Activated CD4-positive, alpha-beta T cell treated with anti-CD3 and anti-CD28 coated beads, Interleukin-2, amount 10 ng/mL, durations not matched to agents 24 days and 14 days (primary cell): ENCODE measurements at places on chromosomes 4 and X. TPM values are rescaled to one million over a fixed set of nuclear protein-coding genes. Genes with fewer than 3 reads are reported as not detected.

The CENPVL2 gene
- total RNA-seq, result not detected in 2 replicates

The CITED1 gene
- not detected in 2 replicates for total RNA-seq

The OPHN1 gene
- 0.05 and 0.26 TPM in 2 replicates for total RNA-seq

The NIPAL1 gene
- 3.6 and 3.8 TPM in 2 replicates for total RNA-seq

The SCARB2 gene
- total RNA-seq, result 1.5 and 1.7 TPM in 2 replicates

The TAF7L gene
- 0.19 TPM in 1 of 2 replicates, not detected in the other for total RNA-seq

The FUNDC2 gene
- 74.9 and 75.7 TPM in 2 replicates for total RNA-seq

GRCh38 chr4:141391293-141391692 is 170.6 kb downstream of the ZNF330 start:
- no peak overlapping the region for H3K4me3 ChIP-seq
- DNase-seq, result no peak
- no peaks in the 10 kb centered on the region for H3K4me1 ChIP-seq
- H3K27ac ChIP-seq, result no peak overlapping the region
- H3K27me3 ChIP-seq, result no peaks in the 10 kb centered on the region

GRCh38 chrX:30388325-30388724 is 79.1 kb upstream of the NR0B1 start:
- H3K27me3 ChIP-seq, result no peaks in the 10 kb centered on the region

DNA sequence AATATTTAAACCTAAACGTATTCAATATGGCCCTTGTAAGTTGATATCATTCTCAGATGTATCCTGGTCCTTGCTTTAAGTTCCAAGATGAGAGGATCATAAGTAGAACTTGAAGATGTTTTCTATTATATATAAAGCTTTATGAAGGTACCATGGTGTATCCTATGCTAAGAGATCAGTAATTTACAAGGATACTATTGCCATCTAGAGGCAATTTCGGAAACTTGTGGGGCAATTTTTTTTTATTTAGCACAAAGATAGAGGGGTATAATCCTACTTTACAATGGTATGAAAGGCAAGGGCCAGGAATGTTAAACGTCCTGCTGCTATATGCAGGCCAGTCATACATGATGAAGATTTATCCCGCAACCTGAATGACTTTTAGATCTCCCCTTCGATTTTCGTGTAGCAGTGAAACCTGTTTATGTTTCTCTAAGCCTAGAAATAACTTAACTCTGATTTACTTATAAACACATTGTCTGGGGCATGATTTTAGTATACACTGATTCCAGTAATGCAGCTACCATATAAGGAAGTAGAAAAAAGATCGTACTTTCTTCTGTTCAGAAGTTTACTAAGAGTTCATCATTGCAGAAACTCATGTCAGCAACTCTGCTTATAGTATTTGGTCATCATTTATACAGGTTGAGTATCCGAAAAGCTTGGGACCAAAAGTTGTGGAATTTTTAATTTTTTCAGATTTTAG is 2.6 kb downstream of the SLC25A31 start:
- DNase-seq, result no peak
- no peaks in the 10 kb centered on the region for H3K36me3 ChIP-seq
- peaks cover 1% of the 10 kb centered on the region for H3K27me3 ChIP-seq
- H3K4me3 ChIP-seq, result no peak overlapping the region
- H3K27ac ChIP-seq, result no peak overlapping the region

- H3K36me3 ChIP-seq, result no peaks in the 10 kb centered on the region
- H3K27me3 ChIP-seq, result no peaks in the 10 kb centered on the region
- H3K4me1 ChIP-seq, result no peaks in the 10 kb centered on the region
- no peak for DNase-seq
- H3K27ac ChIP-seq, result no peak overlapping the region
- H3K4me3 ChIP-seq, result no peak overlapping the region
Measured at GRCh38 chr4:6017800-6018199, 431 bp downstream of the C4orf50 start.

DNA sequence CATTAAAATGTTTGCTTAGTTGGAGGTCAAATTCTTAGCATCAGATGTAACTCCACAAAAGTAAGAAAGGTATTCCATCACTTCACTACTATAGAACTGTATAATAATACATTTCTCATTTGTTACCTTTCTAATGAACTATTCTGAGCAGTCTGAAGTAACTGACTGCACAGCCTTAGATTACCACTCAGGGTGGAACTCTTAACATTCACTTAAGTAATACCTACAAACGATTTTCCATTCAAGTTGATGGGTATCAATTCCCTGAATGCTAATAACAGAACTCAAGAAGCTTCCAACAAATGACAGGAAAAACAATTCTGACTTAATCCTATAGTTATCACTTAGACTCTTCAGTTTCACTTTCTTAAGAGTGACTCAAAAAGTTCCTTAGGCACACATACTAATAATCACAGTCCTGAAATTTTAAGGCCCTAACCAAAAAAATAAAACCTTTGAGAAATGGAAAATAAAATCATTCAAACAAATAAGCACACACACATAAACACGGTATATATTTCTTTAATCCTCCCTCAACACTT is 20.9 kb downstream of the HNRNPD start:
- peak overlapping the region; percentile 90 for H3K27ac ChIP-seq
- no peaks in the 10 kb centered on the region for H3K27me3 ChIP-seq
- H3K4me3 ChIP-seq, result peak overlapping the region; percentile 28

- H3K27ac ChIP-seq, result no peak overlapping the region
- DNase-seq, result no peak
- no peak overlapping the region for H3K4me3 ChIP-seq
Measured at GRCh38 chr4:103108542-103108941, 8.9 kb upstream of the BDH2 start.

GRCh38 chr4:180721356-180721755 is 1521.8 kb upstream of the TENM3 start:
- H3K27ac ChIP-seq, result no peak overlapping the region
- H3K36me3 ChIP-seq, result no peaks in the 10 kb centered on the region
- no peaks in the 10 kb centered on the region for H3K4me1 ChIP-seq
- no peak overlapping the region for H3K4me3 ChIP-seq

- no peak overlapping the region for H3K4me3 ChIP-seq
- no peaks in the 10 kb centered on the region for H3K36me3 ChIP-seq
- DNase-seq, result no peak
- H3K27ac ChIP-seq, result no peak overlapping the region
- H3K4me1 ChIP-seq, result no peaks in the 10 kb centered on the region
Measured at GRCh38 chrX:5122181-5122678, 1106.4 kb downstream of the NLGN4X start.

- no peak for DNase-seq
- no peaks in the 10 kb centered on the region for H3K4me1 ChIP-seq
- H3K4me3 ChIP-seq, result no peak overlapping the region
- no peak overlapping the region for H3K27ac ChIP-seq
- peaks cover 2% of the 10 kb centered on the region for H3K27me3 ChIP-seq
- no peaks in the 10 kb centered on the region for H3K36me3 ChIP-seq
Measured at GRCh38 chrX:103999234-103999633, 14.3 kb downstream of the H2BW1 start.

DNA sequence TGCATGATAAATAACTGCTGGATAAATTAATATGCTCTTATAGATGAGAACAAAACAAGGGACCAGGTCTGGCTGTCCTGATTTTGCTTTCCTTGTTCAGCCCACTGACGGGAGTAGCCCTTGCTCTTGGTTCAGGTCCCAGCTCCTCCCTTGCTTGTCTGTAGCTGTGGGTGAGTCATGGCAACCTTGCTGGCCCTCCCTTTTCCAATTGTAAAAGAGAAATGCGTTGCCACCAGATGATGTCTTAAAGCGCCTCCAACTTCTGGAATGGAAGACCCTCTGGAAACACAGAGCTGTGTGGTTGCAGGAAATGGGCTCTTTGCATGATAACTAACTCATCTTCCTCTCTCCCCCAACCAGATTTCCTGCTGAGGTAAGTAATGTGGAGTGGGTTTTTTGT is 171.4 kb downstream of the AASDH start:
- DNase-seq, result no peak
- H3K4me3 ChIP-seq, result no peak overlapping the region
- H3K27me3 ChIP-seq, result peaks cover 2% of the 10 kb centered on the region
- no peaks in the 10 kb centered on the region for H3K36me3 ChIP-seq

GRCh38 chrX:107851215-107851614 is 25.5 kb downstream of the MID2 start:
- H3K27me3 ChIP-seq, result no peaks in the 10 kb centered on the region
- no peak for DNase-seq
- H3K4me1 ChIP-seq, result no peaks in the 10 kb centered on the region
- H3K36me3 ChIP-seq, result no peaks in the 10 kb centered on the region
- no peak overlapping the region for H3K27ac ChIP-seq

GRCh38 chr4:168119100-168119499 is 26.8 kb downstream of the ANXA10 start:
- H3K4me3 ChIP-seq, result no peak overlapping the region
- DNase-seq, result no peak
- H3K27ac ChIP-seq, result no peak overlapping the region
- no peaks in the 10 kb centered on the region for H3K36me3 ChIP-seq

GRCh38 chr4:149048451-149049143 is 606.4 kb upstream of the NR3C2 start:
- no peak for DNase-seq
- H3K27me3 ChIP-seq, result no peaks in the 10 kb centered on the region
- no peak overlapping the region for H3K4me3 ChIP-seq

- H3K27me3 ChIP-seq, result peaks cover 4% of the 10 kb centered on the region
- no peak for DNase-seq
- no peaks in the 10 kb centered on the region for H3K4me1 ChIP-seq
- no peak overlapping the region for H3K27ac ChIP-seq
Measured at GRCh38 chr4:78569306-78569821, 17.8 kb downstream of the ANXA3 start.

- H3K27ac ChIP-seq, result peak overlapping the region; percentile 13
- no peaks in the 10 kb centered on the region for H3K27me3 ChIP-seq
- no peaks in the 10 kb centered on the region for H3K36me3 ChIP-seq
- DNase-seq, result no peak
- H3K4me3 ChIP-seq, result peak overlapping the region; percentile 2
Measured at GRCh38 chr4:101009471-101009870, 337.9 kb downstream of the PPP3CA start.

- H3K27me3 ChIP-seq, result peaks cover 2% of the 10 kb centered on the region
- H3K27ac ChIP-seq, result no peak overlapping the region
- H3K36me3 ChIP-seq, result no peaks in the 10 kb centered on the region
- H3K4me3 ChIP-seq, result no peak overlapping the region
Measured at GRCh38 chrX:12065251-12065650, 73.0 kb upstream of the FRMPD4 start.

DNA sequence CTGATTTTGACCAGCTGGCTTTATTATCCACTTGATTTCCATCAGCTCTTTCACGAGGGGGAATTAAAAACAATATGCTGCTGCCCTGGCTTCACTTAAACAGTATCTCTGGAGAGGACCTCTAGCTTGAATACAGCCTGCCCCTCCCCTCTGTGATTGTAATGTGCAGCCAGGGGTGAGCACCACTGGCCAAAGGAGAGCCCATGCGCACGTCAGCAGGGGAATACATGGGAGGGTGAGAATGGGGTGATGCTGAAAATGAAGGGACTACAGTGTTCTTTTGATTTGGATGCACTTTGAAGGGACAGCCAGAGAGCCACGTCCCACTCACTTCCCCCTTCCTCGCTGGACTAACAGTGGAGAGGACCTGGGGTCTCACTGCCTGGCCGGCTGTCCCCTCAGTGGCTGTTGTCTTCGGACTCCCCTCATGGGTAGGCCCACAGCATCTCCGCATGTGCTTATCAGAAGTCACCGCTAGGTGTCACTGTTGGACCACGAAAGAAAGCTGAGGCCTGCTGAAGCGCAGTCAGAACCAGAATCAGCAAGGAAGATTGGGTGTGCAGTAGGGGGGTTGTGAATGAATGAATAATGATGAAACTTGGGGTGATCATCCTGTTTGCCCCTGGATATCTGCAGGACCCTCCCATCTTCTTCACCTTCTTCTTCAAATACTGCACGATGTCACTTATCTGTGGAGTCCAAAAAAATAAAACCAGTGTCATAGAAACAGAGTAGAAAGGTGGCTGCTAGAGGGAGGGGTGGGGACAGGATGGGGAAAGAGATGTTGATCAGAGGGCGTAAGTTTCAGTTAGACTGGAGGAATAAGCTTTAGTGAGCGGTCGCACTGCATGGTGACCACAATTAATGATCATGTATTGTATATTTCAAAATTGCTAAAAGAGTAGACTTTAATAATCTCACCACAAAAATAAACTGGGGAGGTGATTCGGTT is 32.8 kb downstream of the CLCN4 start:
- peaks cover 2% of the 10 kb centered on the region for H3K4me1 ChIP-seq
- no peak overlapping the region for H3K27ac ChIP-seq
- peak; percentile 89 for DNase-seq

GRCh38 chr4:95869961-95870500 is 30.1 kb downstream of the PDHA2 start:
- DNase-seq, result no peak
- H3K36me3 ChIP-seq, result no peaks in the 10 kb centered on the region
- H3K27me3 ChIP-seq, result no peaks in the 10 kb centered on the region
- H3K4me1 ChIP-seq, result no peaks in the 10 kb centered on the region
- no peak overlapping the region for H3K4me3 ChIP-seq
- no peak overlapping the region for H3K27ac ChIP-seq

- H3K27ac ChIP-seq, result no peak overlapping the region
- H3K4me3 ChIP-seq, result no peak overlapping the region
Measured at GRCh38 chr4:185513489-185514181, 21.7 kb downstream of the PDLIM3 start.

- H3K27me3 ChIP-seq, result no peaks in the 10 kb centered on the region
- no peak overlapping the region for H3K4me3 ChIP-seq
- no peak overlapping the region for H3K27ac ChIP-seq
- no peak for DNase-seq
- no peaks in the 10 kb centered on the region for H3K36me3 ChIP-seq
- H3K4me1 ChIP-seq, result peaks cover 5% of the 10 kb centered on the region
Measured at GRCh38 chr4:26242451-26242850, 78.4 kb upstream of the RBPJ start.

GRCh38 chr4:71732706-71733105 is 51.2 kb downstream of the GC start:
- no peaks in the 10 kb centered on the region for H3K27me3 ChIP-seq
- no peaks in the 10 kb centered on the region for H3K4me1 ChIP-seq

DNA sequence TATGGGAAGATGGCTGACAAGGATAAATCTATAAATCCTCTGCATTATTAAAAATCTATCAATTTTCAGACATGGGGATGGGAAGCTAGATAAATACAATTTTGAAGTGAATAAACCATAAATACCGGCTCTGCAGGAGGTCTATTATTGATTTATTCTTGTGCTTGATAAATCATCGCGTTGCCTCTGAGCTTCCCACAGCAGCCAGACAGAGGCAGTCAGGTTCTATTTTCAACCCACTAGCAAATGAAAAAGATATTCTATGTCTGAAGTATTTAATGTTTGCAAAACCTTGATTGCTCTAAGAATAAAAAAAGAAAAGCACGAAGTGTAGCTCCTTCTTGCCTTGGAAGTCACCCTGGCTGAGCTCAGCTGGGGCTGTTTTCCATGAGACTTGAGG is 216.2 kb downstream of the DHRSX start:
- no peak overlapping the region for H3K27ac ChIP-seq
- H3K27me3 ChIP-seq, result no peaks in the 10 kb centered on the region
- H3K4me1 ChIP-seq, result peaks cover 6% of the 10 kb centered on the region
- DNase-seq, result no peak
- no peak overlapping the region for H3K4me3 ChIP-seq
- peaks cover 20% of the 10 kb centered on the region for H3K36me3 ChIP-seq

- H3K4me1 ChIP-seq, result peaks cover 20% of the 10 kb centered on the region
- H3K36me3 ChIP-seq, result no peaks in the 10 kb centered on the region
- no peak for DNase-seq
- H3K27me3 ChIP-seq, result peaks cover 67% of the 10 kb centered on the region
- no peak overlapping the region for H3K27ac ChIP-seq
- peak overlapping the region; percentile 28 for H3K4me3 ChIP-seq
Measured at GRCh38 chrX:25016938-25017598, 1.3 kb upstream of the ARX start.
